PC-9 (cell line): ENCODE measurements at places on chromosomes 5 and 9.

DNA sequence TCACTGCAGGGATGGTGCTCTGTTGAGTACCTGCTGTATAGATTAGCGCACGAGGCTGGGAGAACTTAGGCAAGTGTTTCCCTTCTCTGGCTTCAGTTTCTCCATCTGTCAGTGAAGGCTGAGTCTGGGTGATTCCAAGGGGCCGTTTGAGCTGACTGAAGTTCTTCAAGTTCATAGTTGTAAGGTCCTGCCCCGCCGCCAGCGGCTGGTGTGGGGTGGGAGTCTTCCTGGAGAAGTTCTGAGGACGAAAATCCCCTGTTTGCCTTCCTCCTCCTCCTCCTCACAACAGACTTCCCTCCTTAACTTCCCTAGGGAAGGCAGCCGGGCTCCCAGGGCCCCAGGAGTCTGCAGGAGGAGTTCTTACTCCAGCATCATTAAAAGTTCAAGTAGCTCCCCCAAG lies 1.7 kb upstream of the HRCT1 start:
- DNase-seq = no peak

DNA sequence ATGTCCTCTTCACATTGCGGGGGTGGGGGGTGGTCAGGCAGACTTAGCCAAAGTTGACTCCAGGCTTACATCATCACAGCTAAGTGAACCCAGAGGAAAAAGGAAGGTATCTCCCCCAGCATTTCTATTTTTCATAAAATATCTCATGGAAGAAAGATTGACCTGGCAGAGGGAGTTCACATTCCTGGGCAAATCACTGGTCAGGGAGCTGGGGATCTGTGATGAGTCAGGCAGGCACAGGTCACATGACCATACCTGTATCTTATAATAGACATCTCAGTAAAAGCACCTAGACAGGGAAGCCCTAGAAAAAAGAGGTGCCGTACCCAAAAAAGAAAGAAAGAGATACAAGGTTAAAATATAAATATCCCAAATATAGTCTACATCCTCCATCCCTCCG lies 57.3 kb upstream of the WWC1 start:
- no peak for DNase-seq

DNA sequence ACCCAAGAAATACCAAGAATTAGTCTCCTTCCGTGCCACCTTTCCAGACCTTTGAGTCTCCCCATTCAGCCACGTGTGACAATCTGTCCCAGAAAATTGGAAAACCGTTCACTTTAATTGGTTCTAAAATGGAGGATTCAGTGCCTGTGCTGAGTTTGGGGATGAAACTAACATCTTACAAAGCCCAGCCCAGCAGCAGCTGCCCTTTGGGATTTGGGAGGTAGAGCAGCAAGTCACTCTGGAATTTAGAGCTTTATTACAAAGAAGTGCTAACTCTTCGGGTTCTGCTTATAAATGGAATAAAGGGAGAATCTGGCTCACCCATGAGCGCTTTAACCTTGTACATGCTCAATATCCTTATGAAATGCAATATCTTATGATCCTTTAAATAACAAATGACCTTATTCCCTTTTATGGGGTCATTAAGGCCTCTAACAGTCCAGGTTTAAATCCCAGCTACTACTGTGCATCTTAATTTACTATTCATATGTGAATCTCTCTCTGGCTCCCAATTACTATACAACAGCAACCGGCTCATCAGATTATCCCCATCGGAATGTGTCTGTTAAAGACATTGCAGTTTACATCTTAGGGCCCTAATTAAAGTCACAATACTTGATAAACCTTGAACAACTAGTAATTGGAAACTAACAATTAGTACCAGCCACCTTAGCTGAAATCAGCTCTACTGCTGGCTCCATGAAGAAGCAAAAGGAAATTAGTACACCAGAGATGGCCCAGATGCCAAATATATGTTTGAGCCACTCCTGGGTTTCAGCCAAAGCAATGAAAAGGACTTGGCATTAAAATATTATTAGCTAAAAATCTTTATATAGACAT lies 271.8 kb upstream of the SMARCA2 start:
- DNase-seq = no peak

- no peak for DNase-seq
Measured at GRCh38 chr5:150020249-150020648, 19.7 kb downstream of the HMGXB3 start.
